H7 (cell line): ENCODE measurements at places on chromosomes 2 and 18.

DNA sequence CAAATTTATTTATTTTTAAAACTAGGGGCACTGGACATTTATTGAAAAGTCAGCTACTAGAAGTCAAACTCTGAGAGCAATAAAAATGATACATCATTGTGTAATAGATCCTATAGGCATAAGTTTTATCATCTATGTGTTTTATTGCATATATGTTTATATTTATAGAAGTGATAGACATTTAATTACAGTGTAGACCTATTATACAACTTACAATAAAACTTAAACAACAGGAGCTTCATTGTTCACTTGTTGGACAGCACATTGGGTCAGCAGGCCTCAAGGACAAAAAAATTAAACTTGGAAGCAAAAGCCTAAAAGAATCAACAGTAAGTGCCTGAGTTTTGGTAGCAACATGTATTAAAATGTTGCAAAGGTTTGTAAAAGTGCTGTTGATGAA is 15.0 kb upstream of the ACTR2 start:
- DNase-seq, result no peak

DNA sequence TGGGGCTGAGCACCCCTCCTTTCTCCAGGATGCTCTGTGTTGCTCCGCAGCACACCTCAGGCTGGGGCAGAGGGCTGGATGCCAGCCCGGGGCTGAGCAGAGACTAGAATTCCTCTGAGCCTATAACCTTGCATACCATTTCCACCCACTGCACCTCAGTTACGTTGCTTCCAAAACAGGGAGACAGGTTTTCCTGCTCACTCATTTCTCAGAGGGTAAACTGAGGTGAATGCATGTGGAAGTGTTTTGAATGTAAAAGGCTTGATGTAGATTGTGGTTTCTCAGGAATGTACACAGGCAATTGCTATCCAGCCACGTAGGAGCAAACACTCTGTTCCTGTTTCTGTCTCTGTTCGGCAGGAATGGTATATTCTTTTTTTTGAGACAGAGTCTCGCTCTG is 45.3 kb downstream of the EDAR start:
- no peak for DNase-seq

DNA sequence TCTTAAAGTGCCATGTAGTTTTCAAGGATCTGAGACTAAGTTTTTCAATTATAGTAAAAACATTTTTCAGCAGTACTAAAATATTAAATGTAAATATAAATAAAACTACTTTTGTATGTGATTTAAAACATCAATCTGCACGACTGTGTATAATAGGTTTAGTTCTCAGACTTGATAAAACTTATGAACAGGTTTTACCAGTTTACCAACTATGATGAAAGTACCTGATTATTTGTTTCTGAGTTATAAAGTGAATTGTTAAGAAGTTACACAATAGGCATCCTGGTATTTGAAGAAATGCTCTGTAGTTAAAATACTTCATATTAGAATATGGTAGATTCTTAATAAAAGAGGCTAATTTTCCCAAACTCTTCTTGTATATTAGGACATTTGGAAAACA is 14.8 kb downstream of the RELCH start:
- DNase-seq, result no peak

DNA sequence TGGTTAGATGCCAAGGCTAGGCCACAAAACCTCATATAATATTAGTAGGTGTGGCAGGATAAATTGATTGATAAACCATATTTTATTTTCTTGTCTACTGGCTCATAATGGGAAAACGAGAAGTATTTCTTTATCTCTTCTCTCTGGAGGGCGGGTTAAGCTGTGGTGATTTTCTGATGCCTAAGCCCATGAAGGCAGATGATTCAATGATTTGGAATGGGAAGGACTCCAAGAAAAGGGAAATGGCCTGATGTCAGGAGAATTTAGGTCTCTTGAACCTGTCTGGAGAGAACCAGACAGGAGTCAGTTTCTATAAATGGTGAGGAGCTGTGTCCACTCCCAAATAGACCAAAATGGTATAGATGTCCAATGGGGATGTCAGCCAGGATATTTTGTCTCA is 18.7 kb upstream of the MAP4K3 start:
- DNase-seq, result no peak

DNA sequence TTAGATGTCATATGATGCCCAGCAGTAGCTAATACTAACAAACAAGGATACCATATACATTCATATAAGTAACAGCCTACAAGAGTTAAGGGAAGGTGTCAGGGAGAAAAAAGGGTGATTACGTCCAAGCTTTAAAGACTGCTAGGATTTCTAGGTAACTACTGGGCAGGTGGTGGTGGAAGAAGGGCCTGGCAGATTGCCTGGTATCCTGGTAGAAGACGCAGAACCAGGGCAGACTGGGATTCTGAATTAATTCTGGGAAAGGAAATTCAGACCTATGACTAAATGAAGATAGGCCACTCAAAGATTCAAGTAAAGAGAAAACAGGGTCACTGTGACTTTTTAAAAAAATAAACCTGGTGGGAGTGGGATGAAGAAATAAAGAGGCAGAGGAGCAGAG is 31.9 kb downstream of the NDUFA10 start:
- no peak for DNase-seq

DNA sequence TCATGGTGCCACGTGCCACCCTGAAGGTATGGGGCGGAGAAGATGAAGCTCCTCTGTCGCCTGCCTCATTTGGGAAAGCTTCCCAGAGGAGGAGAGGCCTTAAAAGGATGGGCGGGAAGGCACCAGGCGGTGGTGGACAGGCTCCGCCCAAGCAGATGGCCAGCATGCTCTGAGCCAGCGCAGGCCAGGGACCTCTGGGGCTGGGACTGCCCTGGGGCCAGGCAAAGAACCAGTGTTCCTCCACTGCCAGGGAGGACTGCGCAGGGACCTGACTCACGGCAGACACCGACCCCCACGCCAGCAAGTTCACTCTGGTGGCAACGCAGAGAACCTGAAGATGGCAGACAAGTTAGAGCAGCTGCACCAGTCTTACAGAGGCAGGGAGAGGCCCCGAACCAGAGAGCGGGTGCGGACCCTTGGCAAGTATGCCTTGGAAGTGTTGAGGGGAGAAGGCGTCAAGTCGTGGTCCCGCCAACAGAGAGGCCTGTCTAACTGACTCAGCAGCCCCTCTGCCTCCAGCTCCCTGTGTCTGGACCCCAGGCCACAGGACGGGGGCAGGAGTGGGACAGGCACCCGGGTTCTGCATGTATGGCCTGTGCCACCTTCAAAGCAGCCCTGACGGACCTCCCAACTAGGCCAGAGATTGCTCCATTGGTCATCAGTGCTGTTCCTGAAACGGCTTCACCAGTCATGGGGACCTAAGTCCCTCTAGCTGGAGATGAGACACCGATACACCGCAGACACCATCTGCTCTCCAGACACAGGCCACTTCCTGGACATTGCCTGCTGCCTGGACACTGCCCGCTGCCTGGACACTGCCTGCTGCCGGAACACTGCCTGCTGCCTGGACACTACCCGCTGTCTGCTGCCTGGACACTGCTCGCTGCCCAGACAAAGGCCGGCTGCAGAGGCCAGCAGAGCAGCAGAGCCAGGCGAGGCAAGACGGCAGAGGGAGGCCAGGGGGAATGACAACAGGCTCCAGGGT is 124.7 kb downstream of the HDAC4 start:
- DNase-seq, result peak; percentile 64

- DNase-seq, result no peak
Measured at GRCh38 chr2:110959198-110959597, 161.5 kb upstream of the BCL2L11 start.

DNA sequence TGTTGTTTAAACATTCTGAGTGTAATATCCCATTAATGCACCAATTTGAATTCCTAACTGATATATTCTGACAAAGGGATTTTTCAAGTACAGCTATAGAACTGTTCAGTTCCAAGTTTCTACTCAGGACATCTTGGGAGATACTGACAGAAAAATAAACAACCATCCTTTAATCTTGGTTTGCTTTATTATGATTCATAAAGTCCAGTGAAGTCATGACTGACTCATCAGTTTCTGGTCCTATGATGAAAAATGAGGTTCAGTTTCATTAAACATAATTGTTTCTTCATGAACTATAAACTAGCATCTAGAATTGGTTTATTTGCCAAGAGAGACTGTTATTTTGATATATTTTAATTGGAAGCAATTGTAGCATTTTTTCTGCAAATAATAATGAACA is 896.2 kb downstream of the CCDC85A start:
- no peak for DNase-seq

- DNase-seq, result peak; percentile 67
Measured at GRCh38 chr2:105403783-105404698, 5.2 kb upstream of the FHL2 start.

GRCh38 chr2:97752342-97753334 is 39.3 kb downstream of the ZAP70 start:
- no peak for DNase-seq

GRCh38 chr2:189142893-189143759 is 36.4 kb downstream of the COL5A2 start:
- peak; percentile 17 for DNase-seq

GRCh38 chr18:10387399-10387798 is 67.0 kb upstream of the APCDD1 start:
- no peak for DNase-seq

DNA sequence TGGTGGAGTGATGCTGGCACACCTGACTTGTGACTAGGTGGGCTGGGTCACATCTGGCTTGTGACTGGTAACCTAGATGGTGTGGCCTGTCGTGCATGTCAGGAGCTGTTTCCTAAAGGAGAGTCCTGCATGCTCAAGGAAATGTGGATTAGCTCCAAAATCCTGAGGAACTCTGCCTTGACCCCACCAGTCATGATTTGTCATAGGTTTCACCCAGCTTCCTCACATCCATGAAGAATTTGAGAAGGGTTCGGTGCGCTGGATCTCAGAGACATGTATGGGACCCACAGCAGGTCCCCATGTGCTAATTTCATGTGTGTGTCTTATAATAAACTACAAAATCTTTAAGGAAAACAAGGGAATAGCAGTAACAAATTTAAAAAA is 107.2 kb downstream of the COL6A3 start:
- DNase-seq, result no peak

- no peak for DNase-seq
Measured at GRCh38 chr2:193334401-193334800, 1139.7 kb upstream of the TMEFF2 start.

GRCh38 chr2:62050456-62051045 is 145.1 kb downstream of the COMMD1 start:
- peak; percentile 23 for DNase-seq

DNA sequence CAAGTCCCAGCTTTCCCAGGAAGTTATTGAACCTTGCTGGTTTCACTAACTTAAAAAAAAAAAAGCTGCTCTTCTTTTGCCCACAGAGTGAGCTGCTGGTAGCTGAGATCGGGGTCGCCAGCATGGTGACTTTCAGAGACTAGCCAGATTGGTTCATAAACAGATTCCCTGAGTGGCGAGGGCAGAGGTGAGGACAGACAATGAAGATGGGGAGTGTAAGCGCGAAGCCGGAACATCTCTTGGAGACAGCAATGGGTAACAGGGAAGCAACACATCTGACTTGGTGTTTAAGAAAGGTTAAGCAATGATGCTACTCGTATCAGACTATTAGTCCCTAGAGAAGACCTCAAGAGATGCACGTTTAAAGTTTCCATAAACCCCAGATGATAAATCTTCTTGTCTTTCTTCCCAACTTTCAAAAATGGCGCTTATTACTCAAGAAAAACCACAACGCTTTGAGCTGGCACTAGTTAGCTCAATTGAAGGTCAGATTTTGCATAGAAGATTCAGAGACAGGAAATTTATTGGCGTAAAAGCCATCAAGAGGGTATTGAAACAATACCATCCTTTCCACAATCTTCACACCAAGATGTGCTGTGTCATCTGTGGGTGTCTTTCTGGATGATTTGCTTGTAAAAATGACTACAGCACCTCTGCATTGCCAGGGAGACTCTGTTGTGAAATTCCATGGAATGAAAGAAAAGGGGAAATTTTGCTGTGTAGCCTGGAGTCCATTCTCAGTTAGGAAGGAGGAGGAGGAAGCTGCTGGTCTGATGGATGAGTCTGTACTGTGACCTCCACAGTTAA is 193.1 kb upstream of the CXCR4 start:
- DNase-seq, result no peak

GRCh38 chr18:80163183-80163582 is 54.1 kb downstream of the ADNP2 start:
- DNase-seq, result no peak

DNA sequence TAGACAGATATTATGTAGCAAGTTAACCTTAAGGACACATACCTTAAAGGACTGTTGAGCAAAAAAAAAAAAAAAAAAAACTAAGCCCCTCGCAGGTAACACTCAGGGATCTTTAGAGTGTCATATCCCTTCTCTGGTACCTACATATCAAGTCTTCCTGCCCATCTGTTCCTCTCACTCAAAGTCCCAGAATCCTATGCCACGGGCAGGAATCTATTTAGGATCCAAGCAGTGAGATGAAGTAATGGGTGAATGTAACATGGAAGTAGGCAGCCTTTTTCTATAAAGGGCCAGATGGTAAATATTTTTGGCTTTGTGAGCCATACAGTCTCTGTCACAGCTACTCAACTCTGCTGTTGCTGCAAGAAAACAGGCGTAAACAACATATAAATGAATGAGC is 496.7 kb downstream of the STK39 start:
- no peak for DNase-seq

DNA sequence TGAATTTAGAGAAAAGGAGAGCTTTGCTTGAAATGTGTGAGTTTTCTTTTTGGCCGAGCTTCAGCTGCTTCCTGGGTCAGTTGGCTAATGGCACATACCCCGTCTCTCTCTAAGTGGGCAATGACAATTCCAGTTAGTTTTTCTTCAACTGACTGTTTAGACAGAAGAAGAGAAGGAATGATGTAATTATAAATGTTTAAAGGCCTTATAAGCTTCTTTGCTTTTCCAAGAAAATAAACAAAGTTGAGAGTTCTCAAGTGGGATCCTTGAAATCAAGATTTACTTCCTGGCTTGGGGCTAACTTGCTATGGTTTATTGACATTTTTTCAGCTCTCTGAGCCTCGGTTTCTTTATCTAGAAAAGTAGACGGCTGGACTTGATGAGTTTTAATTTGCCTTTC is 794.9 kb upstream of the ACVR2A start:
- DNase-seq, result no peak

DNA sequence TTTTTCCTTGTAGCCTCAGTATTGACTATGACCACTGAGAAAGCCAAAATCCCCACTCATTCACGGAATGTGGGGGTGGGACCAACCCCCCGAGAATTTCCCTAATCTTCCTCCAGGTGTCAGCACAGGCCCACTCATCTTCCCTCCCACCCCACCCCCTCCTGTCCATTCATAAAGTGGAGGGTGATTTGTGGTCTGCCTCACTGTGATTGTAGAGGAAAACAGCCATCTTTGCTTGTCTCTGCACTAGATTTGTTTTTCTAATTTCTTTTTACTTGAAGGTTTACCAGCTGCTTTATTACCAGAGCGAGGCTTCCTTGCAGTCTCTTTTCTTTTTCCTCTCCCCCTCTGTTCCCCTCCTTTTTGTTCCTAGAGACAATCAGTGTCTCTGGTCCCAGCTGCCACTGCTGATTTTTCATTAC is 171.8 kb downstream of the ICOS start:
- DNase-seq, result peak; percentile 71

DNA sequence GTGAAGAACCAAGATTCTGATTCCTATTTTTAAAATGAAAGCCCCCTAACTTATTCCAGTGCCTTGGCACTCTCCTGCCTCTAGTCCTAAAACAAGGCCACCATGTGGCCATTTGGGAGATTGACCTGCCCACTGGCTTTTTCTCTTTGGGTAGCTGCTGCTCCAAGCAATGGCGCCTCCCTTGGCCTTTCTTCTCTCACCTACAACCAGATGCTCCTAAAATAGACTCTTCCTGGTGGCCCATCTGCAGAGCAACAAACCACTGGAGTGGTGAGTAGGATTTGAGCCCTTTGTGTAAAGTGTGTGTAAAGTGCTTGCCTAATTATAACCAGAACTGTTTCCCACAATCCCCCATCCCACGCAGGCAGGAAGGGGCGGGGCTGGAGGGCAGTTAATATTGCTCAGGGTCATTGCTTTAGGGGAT is 114.2 kb downstream of the FHOD3 start:
- DNase-seq, result peak; percentile 62
